GM13977 (cell line): ENCODE measurements at places on chromosomes 16 and 17.

DNA sequence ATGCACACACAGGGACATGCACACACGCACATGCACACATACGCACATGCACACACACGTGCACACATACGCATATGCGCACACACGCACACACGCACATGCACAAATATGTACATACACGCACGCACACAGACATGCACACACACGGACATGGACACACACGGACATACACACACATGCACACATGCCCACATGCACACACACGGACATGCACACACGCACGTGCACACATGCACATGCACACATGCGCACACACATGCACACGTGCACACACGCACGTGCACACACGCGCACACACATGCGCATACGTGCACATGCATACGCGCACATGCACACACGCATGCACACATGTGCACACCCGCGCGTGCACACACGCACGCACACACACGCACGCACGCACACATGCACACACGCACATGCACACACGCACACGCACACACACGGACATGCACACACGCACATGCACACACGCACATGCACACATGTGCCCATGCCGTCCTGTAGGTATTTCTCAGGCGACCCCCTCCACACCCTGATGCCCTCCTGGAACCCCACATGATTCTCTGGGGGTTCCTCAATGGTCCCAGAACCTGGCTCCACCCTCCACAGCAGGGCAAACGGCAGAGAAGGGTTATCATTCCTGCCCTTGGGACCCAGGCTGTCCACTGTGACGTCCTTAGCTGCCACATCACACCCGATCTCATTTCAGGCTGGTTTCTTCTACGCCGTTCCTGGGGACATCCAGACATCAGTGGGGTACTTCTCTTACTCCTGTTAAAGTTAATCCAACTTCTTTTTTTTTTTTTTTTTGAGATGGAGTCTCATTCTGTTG, 9.6 kb upstream of the RBFOX3 start:
- no peak for DNase-seq

DNA sequence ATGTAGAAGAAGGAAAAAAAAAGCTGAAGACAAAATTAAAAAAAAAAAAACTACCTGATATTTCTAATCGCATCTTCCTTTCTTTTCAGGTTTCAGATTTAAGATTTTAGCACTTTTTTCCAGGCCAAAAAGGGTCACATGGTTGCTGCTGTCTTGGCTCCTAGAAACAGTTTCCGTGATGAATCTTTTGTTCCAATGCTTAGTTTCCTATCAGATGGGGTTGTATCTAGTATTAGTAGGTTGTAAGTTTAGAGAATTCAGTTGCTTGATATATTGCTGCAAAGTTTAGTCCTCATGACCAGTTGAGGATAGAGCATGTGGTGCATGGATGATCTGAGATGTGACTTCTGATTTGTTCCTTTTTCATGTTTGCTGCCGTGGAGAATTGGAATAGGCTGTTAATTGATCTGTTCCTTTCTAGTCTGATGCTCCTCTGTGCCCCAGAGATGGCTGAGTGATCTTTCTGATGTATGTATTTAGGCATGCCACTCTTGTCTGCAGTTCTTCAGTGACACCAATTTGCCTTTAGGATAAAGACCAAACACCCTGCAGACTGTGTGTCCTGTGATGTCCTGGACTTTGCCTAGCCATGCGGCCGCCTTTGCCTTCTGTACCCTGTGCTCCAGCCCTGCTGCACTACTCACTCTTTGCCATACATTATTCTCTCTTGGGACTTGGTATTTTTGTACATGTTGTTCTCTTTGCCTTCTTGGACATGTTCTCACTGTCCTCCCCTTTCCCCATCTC, 94.0 kb downstream of the MRTFB start:
- no peak for DNase-seq

GRCh38 chr17:28992625-28993600, 12.9 kb downstream of the SEZ6 start:
- no peak for DNase-seq

- DNase-seq: no peak
These were observed 225.1 kb downstream of the IRX3 start for GRCh38 chr16:54061454-54061853.

DNA sequence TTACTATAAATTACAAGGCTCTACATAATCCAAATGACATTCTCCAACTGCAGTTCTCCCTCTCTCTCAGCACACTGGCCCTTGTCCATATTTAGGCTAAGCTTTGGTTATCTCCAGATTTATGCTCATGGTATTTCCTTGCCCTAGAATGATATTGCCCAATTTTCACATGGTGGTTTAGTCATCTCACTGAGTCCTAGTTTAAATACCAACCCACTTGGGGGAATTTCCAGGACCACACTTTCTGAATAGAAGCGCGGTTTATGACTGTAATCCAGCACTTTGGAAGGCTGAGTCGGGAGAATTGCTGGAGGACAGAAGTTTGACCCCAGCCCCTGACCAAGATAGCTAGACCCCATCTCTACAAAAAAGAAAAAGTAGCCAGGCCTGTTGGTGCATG, 280.1 kb upstream of the MON1B start:
- DNase-seq: no peak

GRCh38 chr16:28879261-28879840, 1.1 kb downstream of the ATP2A1 start:
- no peak for DNase-seq

- no peak for DNase-seq
These were observed 55.6 kb downstream of the CYTH1 start for GRCh38 chr17:78726513-78726912.

DNA sequence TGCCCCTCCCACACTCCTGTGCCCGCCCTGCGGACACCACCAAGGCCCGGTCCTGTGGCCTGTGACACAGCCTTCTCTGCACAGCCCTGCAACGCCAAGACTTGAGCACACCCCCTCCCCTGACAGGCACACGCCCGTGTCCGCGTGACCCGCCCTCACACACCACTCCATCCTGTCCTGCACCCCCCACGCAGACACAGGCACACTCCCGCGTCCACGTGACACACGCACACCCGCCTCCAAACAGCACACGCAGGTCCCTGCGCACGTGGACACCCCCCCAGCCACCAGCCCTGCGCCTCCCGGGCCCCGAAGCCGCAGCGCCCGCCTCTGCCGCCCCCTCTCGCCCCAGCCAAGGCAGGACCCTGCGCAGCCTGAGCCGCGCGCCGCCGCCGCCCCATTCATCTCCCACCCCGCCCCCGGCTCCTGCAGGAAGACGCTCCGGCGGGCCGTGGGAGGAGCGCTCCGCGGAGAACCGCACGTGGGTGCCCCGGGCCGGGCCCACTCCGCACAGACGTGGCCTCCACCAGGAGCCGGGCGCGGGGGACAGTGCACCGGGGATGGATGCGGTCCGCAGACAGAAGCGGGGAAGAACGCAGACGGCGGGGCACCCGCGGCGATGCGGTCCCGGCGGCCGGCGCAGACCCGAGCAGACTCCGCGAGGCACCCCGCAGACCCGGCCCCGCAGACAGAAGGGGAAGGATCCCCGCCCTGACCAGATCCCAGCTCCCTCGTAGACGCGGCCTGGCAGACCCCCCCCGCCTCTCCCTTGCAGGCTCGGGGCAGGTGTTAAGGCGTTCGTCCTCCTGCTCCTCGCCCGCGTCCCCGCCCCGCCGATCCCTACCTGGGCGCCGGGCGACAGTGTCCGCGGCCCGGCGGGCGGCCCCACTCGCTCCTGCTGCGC, 506 bp downstream of the CAMKK1 start:
- peak; percentile 67 for DNase-seq
